Muscle of back (tissue), 13 donors: ENCODE measurements at places on chromosomes 4 and X. TPM values are rescaled to one million over a fixed set of nuclear protein-coding genes. Genes with fewer than 3 reads are reported as not detected.
A peak's percentile ranks its signal among the peaks of the same experiment; 100 is the strongest.

- DNase-seq: no peak
Measured at GRCh38 chr4:5752376-5753184, 41.6 kb downstream of the EVC start.

- no peak for DNase-seq
Measured at GRCh38 chr4:67723949-67724348, 23.0 kb upstream of the UBA6 start.

DNA sequence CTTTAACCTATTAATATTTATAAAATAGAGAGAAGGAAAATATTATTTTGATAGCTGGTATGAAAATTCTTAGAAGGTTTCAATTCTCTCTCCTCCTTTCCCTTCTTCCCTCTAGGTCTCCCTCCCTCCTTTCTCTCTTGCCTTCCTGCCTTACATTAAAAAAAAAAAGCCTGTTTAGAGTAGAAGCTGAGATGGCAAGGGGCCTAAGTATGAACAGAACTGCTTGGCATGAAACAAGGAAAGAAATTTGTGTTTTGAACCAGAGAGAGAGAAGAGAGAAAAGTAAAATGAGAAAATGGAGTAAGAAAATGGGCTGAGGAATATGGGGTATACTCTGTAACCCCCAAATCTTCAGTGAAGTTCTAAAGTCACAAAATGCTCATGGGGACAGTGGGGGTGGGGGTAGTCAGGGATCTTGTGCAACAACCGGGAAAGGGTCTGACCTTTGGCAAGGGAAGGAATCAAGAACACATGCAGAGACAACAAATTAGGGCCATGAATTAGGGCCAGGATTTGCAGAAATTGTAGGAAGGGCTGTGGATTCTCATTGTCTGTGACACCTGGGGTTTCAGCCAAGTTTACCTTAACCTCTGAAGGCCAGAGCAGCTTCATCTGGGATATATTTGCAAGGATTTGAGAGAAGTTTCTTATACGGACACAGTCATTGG, 30.6 kb downstream of the SUPT20HL2 start:
- no peak for DNase-seq

DNA sequence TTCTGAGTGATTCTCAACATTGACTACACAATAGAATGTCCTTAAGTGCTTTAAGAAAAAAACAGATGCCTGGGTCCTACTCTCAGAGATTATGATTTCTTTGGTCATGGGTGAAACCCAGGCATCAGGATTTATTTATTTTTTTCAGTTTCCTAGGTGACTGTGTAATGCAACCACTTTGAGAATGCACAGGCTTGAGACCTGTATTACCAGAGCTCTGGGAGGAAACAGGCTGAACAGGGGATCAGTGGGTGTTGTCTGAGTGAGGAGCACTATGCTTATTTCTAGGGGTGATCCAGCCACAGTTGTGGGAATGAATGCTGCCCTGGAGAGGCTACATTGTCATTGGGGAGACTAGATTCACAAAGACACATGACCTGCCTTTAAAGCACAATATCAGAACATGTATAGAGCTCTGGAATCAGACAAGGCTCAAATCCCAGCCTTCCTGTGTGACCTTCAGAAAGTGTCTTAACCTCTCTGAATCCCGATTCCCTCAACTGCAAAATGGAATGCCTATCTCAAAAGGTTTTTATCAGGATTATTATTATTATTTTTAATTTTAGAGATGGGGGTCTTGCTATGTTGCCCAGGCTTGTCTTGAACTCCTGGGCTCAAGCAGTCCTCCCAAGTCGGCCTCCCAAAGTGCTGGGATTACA, 61.6 kb upstream of the PRPS1 start:
- no peak for DNase-seq

DNA sequence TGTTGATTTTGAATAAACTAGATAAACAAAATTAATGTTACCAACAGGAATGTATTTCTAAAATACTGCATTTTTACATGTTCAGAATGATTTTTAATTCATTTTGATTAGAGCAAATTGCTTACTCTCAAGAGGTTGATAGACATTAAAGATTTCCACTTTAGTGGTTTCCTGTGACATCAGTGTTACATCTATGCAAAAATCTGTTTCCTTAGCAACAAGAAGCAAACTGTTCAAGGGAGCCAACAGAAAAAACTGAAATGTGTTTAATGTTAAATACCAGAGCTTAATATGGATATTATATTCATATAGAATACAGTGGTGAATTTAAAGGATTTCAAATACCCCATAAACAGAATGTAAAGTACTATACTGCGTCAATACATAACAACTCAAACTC, 277.8 kb downstream of the GABRG1 start:
- DNase-seq: no peak

GRCh38 chr4:102665527-102665926, 95.2 kb downstream of the MANBA start:
- no peak for DNase-seq

GRCh38 chrX:40120838-40121580, 23.3 kb upstream of the BCOR start:
- DNase-seq: no peak

GRCh38 chr4:179344861-179345260, 1902.6 kb upstream of the AGA start:
- no peak for DNase-seq

GRCh38 chr4:2931512-2932301, 31.5 kb downstream of the NOP14 start:
- DNase-seq: no peak

GRCh38 chr4:121220698-121221097, 56.6 kb upstream of the TNIP3 start:
- DNase-seq: no peak

DNA sequence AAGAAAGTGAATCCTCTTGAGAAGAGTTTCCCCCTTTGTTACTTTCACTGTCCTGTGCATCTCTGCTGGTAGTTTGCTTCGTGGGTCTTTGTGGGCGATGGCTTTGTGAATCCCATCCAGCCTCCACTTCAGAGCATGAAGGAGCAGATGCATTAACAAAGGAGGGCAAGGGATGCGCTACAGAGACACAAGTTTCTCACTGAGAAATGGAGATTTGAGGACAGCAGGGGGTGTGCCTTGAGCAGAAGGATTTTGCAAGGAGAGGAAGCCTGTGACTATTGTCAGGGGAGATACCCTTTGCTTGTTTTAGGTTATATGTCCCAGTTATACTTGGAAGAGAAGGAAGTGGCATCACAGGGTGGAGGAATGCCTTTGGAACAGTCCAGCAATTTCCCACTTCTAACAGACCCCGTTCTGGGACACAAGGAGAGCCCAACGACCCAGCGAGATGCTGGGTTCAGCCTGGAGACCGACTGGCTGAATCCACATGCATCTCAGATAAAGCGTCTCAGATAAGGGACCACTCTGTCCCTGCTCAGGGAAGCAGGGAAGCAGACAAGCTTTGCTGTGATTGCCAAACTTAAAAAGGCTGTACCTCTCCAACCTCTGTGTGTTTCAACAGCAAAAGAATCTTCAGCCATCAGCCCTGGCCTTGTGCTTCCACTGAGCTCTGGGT, 314.6 kb upstream of the GATB start:
- DNase-seq: no peak

DNA sequence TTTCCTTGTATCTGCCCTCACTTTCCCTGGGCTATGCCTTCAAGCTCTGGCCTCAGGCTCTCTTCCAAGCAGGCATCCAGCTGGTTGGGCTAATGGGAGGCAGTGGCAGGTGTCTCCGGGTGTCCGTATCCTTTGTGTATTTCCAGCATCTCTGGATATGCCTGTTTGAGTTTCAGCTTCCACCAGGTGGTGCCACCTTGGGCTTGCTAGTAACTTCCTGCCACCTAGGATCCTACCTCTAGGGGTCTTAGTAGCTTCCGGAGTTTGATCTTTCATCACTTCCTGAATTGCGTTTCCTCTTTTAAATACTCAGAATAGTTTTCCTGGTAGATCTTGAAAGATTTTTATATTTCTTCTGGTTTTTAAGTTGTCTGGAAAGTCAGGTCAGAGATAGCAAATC, 23.2 kb upstream of the ANOS1 start:
- no peak for DNase-seq

GRCh38 chr4:167831855-167832254, 260.5 kb upstream of the ANXA10 start:
- DNase-seq: no peak

DNA sequence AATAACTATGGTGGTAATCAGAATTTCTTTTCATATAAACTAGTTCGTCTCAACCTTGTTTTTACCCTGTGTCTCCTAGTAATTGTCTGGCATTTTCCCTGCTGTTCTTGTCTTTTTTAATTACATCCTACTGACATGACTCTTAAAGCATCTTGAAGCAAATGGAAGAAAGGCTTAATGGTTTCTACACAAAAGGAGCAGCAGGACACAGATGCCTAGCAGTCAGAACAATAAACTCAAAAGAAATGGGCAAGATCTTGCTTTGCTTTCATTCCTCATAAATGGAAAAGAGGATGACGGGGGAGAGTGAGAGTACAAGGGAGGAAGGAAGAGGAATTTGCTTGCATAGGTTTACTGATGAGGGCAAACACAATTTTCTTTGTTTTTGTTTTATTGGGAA, 293.2 kb upstream of the EMCN start:
- DNase-seq: no peak

- no peak for DNase-seq
Measured at GRCh38 chr4:43224559-43224958, 332.0 kb downstream of the GRXCR1 start.

- DNase-seq: peak; percentile 19
Measured at GRCh38 chr4:105196523-105197145, 50.0 kb downstream of the TET2 start.

GRCh38 chr4:101065346-101065745, 282.0 kb downstream of the PPP3CA start:
- no peak for DNase-seq

KCND1 gene
- polyA plus RNA-seq: 1.8 TPM

RTL3 gene
- 1.9 TPM for polyA plus RNA-seq

SPANXN3 gene
- polyA plus RNA-seq: not detected
